Left renal pelvis (tissue), 4 donors: ENCODE measurements at places on chromosomes 2 and 18. TPM values are rescaled to one million over a fixed set of nuclear protein-coding genes. Genes with fewer than 3 reads are reported as not detected.

Gene CLEC4F
- not detected for polyA plus RNA-seq

GRCh38 chr2:119123389-119123788 lies 35.2 kb downstream of the C1QL2 start:
- no peak for DNase-seq

Gene MGAT4A
- polyA plus RNA-seq: 27.9 TPM

DNA sequence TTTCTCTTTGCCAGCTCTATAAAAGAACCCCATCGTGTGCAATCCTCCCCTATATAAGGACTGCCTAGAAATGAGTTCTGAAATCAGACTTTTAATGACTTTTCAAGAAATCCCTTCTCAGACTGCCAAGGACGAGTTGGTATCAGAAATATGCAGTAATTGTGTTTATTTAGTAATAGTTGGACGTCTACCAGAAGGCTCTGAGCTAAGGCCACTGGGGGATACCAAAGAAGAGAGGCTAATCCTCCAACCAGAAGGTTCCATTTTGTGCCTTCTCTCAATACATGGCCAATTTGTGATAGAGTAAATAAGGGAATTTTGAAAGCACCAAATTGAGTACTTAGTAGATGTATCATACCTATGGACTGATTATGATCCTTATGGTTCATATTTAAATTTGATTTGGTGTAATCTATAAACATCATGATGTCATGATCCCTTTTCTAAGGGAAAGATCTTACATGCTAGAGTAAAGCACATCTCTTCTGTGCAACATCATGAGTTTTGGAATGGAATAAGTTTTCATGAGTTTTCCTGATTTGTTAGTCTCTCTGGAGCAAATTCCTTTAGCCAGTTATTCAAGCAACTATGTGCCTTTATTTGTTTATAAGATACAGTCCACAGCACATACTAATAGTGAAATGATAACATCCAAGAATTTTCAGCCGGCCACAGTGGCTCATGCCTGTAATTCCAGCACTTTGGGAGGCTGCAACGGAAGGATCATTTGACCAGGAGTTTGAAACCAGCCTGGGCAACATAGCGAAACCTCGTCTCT lies 82.2 kb upstream of the LTBP1 start:
- DNase-seq: no peak

Gene RGPD4
- polyA plus RNA-seq: 0.04 TPM

DNA sequence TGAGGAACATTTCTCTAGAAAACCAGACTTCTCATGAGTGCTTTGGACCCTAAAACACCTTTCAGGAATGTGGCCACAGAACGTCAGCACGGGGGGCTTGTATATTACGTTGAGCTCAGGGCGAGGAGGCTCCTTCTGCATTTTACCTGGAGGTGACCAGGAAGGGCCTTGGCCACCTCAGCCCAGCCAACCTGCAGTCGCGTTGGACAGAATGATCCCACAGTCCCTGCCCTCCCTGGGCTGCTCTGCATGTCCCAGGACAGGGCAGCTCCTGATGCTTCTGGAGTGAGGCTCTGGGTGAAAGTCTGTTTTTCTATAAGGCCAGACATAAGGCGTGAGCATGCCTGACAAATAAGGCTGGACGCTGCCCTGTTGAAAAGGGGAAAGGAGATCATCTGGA lies 121.9 kb downstream of the NDUFA10 start:
- no peak for DNase-seq

DNA sequence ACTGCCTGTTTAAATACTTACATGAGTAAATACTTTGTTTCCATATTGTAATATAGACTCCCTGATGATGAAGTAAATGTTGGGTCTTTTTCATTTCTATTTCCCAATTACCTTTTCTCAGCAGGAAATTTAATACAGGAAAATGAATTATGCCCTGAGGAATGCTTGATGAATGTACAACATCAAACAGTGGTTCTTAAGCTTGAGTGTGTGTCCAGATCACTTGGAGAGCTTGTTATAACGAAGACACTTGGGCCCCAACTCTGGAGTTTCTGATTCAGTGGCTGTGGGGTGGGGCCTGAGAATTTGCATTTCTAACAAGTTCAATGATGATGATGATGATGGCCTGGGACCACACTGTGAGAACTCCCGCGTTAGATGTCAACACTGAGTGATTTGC lies 7.1 kb upstream of the ME2 start:
- no peak for DNase-seq

GRCh38 chr2:38155-38554 lies 8.2 kb downstream of the FAM110C start:
- no peak for DNase-seq

GRCh38 chr2:216316743-216317142 lies 55.5 kb downstream of the MARCHF4 start:
- no peak for DNase-seq

- DNase-seq: no peak
Observed at GRCh38 chr2:197708331-197708730, 3.2 kb downstream of the MARS2 start.

DNA sequence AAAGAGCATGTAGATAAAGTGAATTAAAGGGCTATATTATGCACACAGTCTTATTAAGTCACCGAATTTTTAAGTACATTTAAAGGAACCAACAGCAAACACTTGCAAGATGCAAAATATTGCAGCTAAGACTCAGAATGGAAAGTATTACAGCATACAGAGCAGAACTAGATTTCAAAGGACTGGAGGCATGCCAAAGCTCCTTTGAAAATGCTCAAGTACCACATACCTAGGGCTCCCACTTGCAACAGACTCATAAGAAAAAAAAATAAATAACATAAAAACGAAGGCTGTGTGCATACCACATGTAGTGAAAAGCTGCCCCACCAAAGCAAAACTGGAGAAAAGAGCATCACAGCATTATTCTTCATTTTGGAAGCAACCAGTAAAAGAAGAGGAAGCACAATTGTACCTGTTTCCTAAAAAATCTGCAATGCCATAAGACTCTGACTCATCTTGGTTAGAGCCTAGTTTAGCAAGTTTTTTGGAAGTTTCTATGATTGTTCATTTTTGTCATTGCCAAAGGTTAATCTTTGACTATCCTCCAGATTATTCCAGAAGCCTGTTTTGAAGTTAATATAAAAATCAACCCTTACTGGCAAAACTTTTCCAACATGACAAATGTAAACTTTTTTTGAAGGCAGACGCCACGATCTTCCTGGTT lies 306.0 kb upstream of the COL3A1 start:
- DNase-seq: no peak

DNA sequence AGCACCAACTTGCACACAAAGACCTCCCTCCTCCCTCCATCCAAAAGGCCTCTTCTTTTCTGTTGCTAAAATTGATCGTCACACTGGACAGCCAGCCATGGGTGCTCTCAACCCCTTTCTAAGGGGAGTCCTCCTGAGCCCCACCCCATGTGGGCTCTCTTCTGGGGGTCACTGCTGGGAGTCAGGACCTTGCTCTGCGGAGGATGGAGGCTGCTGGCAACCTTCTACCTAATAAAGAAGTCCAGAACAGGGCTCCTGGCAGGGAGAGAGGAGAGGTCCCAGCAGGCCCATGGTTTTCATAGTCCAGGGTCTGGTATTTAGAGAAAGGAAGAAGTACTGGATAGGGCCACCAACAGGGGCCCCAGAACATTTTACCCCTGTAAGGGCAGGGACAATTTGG lies 67.6 kb upstream of the OTOS start:
- no peak for DNase-seq

- DNase-seq: no peak
Observed at GRCh38 chr2:189466656-189467055, 25.4 kb downstream of the WDR75 start.

DNA sequence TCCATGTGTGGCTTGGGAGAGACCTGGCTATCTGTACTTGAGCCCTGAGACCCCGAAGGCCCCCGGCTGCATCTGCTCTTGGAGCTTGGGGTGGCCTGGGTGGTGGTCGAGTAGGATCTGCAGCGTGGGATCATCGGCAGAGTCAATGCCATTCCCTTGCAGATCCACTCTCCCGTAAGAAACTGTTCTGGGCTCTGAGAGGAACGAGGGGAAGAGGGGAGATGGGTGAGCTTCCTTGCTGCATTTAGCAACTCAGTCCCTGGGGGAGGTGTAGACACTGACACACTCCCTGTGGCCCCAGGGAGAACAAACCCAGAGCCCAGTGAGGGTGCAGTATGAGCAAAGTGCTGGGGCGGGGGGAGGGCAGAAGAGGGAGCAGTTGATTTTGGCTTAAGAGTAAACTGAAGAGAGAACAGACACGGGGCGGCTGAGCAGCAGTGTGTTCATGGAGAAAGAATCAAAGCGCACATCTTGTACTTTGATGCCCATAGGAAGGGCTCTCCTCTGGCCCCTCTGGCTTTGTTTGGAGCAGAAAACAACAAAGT lies 8.5 kb downstream of the GREB1 start:
- DNase-seq: no peak

- no peak for DNase-seq
Observed at GRCh38 chr18:24177499-24178133, 38.8 kb downstream of the CABYR start.

DNA sequence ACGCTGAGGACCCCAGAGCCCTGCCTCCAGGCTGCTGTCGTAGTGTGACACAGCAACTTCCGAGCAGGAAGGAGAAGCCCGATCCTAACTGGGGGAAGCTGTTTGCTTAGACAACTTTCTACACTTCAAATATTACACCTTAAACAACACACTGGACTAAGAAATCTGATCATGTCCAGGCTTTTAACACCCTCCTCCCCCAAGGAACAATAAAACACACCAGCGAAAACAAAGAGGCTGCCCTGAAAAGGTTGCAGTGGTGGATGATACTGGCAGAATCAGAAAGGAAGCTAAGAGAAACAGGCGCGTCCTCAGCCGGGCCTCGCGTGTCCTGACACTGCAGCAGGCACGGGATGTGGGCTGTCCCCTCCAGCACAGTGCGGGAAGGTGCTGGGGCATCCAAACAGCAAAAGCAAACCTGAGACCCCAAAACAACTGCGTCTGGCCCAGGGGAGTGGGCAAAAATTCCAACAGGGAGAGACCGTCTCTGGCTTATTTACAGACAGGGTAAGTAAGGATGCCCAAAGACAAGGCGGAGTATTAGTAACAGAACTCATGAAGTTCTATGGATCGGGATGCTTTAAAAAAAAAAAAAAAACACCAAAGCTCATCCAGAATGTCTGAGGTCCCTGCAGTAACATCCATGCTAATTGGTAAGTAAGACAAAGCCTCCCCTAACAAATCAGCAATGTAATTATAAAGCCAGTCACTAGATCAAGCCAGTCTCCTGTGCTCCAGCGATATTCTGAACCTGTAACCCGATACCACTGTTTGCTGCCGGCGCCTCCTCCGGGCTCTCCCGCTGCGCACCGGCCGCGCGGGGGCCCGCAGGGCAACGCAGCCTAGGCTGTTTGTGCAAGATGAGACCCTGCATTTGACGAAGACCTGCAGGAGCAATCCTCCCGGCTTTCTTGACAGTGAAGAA lies 9.0 kb downstream of the SERTAD2 start:
- peak; percentile 90 for DNase-seq

Gene KANSL3
- polyA plus RNA-seq: 43.1 TPM

GRCh38 chr2:181404472-181404871 lies 52.7 kb upstream of the ITGA4 start:
- DNase-seq: no peak

GRCh38 chr2:197229509-197230443 lies 80.8 kb downstream of the ANKRD44 start:
- no peak for DNase-seq

DNA sequence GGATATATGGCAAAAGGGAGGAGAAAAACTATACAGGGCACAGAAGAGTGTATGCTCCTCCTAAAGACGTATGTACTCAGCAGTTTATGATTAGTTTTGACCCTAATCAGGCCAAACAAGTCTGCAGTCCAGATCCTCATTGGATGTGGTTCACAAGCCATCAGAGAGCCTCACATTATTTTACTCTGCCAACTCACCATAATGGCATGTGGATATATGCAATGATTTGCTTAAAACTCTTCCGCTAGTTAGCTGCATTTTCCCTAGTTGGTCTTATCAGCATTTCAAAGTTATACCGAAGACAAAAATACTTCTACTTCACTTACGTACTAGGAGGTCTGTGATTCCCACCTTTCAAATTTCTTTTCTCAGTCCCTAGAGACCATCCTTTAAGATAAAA lies 198.4 kb downstream of the CMPK2 start:
- no peak for DNase-seq

Gene REG1B
- not detected for polyA plus RNA-seq

DNA sequence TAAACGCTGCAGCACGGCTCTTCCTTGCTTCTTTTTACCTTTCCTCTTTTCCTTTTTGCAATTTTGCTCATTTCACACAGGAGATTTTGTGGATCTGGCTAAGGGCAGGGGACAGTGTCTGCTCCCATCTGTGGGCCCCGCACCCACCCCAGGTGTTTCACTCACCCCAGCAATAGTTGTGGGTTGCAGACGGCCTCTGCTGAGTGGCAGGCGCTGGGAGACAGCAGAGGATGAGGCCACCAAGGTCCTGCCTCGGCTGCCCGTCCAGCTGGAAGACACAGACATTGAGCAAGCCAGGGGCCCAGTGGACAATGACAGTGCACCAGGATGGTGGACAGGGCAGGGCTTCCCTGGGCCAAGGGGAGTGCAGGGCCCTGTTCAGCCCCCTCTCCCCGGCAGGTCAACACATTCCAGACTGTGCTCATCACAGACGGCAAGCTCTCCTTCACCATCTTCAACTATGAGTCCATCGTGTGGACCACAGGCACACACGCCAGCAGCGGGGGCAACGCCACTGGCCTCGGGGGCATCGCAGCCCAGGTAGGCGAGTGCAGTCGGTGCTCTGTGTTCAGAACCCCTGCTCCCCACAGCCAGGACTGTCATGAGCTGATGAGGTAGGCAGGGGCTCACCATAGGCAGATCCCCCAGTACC lies 35.0 kb downstream of the SNED1 start:
- DNase-seq: no peak

DNA sequence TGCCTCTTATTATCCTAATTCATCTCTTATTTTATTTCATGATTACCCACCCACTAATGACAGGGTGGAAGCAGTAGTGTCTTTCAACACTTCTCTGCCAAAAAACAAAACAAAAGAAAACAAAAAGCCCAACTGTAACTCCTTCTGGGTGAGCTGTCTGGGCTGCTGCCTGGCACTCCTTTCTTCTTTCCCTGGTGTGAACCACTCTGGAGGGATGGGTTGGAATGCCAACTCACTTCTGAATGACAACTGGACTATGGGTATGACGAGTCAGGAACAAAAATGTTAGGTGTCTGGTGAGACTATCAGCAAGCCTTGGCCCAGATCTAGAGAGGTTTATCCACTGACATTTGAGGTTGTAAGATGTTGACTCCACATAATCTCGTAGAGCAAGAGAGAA lies 88.3 kb upstream of the ITGB6 start:
- DNase-seq: no peak

Gene UGT1A3
- polyA plus RNA-seq: not detected

- peak; percentile 80 for DNase-seq
Observed at GRCh38 chr2:53970724-53971602, at the start of gene PSME4. PSME4 (minus strand) TSS chr2:53970993; CDS start chr2:53970784, 209 bp downstream.

Gene ONECUT2
- 0.10 TPM for polyA plus RNA-seq

GRCh38 chr2:219041252-219041651 lies at the start of gene CFAP65:
CFAP65 (minus strand) TSS chr2:219041516; CDS start chr2:219039048, 2,468 bp downstream.
- DNase-seq: no peak

Gene THSD7B
- 1.2 TPM for polyA plus RNA-seq
